ENCODE measurements at places on chromosomes 4 and X. TPM values are rescaled to one million over a fixed set of nuclear protein-coding genes. Genes with fewer than 3 reads are reported as not detected.
A peak's percentile ranks its signal among the peaks of the same experiment; 100 is the strongest.

The CFP gene
- total RNA-seq = 7.3 TPM

The TEX13D gene
- total RNA-seq = not detected

The H2BW2 gene
- not detected for total RNA-seq

The DSPP gene
- not detected for total RNA-seq

The STOX2 gene
- 19.2 TPM for total RNA-seq

The FATE1 gene
- 0.36 TPM for total RNA-seq

The APLN gene
- 1.3 TPM for total RNA-seq

The FGA gene
- total RNA-seq = not detected

The GAB3 gene
- 7.6 TPM for total RNA-seq

- no peak for DNase-seq
These were observed 145.0 kb downstream of the SPCS3 start for GRCh38 chr4:176464748-176465147.

DNA sequence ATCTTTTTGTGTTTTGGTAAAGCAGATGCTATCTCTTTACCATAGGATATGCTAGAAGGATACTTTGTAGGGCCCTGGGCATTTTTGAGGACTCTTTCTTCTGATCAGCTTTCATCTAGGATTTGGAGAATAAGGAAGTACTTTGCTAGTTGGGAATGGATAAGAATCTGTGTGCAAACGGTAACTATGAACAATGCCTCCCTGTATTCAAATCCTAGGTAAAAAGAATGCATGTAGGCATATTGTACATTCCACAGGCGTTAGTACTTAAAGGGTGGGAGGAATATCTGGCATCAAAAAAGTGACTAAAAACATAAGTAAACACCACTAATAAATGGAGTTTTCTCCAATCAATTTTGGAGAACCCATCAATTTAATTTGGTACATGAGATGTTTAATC lies 59.7 kb downstream of the SH3BGRL start:
- no peak for DNase-seq

DNA sequence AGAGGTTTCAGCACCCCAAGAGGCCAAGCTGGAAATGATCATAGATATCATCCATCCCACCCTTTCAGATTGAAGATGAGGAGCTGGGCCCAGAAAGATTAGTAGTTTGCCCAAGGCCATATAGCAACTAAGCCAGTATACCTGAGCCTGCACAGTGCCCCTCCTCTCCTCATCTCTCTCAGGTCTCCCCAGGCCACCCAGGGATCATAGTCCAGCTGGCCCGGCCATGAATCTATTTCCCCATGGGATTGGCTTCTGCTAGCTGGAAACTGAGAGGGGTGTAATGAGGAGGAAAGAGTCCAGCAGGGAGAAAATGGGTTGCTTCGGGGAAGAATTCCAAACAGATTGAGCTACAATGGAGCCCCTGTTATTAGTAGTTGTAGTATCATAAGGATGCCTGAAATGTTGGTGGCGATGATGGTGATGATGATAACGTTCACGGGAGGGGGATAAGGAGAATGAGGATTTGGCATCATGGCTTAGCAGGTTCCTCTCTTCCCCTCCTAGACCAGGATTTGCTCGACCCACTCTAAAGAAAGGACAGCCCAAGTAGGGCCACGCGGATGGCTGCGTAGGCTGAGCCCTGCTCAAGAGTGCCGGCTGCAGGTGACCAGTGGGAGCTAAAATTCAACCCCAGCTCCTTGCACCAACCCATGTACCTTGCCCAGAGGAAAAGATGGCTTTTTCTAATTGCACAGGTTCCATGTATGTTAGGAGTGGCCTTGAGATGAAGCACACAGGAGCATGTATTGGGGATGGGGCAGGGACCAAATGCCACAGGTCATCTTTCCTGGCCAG lies 117.8 kb upstream of the PJA1 start:
- DNase-seq = no peak

- DNase-seq = no peak
These were observed 56.6 kb upstream of the ALB start for GRCh38 chr4:73347497-73347896.

DNA sequence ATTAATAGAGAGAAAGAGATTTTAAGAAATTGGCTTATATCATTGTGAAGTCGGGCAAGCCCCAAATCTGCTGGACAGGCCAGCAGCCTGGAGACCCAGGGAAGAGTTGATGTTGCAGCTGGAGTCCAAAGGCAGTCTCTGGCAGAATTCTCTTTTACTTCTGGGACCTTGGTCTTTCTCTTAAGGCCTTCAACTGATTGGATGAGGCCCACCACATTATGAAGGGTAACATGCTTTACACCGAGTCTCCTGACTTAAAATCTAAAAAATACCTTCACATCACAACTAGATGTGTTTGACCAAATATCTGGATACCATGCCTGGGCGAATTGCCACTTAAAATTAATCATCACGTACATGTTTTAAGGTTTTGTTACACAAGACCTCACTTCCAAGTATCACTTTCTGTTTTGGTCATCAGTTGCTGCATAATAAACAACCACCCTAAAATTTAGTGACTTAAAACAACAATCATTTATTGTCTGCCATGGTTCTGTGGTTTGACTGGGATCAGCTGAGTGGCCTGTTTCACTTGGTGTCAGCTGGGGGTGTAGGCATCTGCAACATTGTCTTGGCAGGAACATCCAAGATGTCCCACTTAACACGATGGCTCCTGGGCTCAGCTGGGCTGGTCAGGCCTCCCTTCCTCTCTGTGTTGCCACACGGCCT lies 3.4 kb downstream of the CD38 start:
- DNase-seq = no peak

DNA sequence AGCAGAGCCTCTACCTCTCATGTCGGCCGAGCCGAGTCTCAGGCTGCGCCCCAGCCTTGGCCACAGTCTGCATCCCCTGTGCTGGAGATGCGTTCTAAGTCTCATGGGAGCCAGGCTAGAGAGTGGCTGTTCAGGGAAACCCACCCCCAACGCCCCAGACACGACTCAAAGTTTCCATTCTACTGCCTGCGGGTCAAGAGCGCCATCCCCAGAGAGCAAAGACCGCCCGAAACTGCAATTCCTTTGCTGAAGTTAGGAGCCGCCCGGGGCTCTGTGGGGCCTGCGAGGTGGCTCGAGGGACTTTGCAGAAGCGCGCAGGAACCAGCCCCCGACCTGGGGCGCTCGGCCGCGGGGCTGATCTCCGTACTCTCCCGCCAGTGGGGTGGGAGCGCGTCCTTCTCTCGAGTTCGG lies 10.0 kb upstream of the ELF4 start:
- DNase-seq = no peak

GRCh38 chrX:155896512-155896911 lies 15.4 kb downstream of the VAMP7 start:
- no peak for DNase-seq

DNA sequence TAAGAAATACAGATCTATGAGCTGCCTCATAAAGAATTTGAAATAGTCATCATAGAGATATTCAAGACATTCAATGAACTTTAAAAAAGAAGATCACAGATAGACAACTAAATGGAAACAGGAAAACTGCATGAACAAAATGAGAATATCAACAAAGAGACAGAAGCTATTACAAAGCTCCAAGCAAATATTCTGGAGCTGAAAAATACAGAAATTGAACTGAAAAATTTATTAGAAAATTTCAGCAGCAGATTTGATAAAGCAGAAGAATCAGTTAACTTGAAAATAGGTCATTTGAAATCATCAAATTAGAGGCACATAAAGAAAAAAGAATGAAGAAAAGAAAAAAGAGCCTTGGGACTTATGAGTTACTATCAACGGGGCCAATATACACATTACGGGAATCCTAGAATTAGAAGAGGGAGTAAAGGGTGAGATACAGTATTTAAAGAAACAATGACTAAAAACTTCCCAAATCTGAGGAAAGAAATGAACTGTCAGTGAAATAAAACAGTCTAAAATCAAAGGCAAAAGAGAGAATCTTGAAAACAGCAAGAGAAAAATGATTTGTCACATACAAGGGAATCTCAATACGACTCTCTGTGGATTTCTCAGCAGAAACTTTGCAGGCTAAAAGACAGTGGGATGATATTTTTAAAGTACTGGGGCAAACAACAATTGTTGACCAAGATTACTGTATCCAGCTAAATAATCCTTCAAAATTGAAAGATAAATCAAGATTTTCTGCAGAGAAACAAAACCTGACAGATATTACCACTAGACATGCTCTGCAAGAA lies 641.6 kb downstream of the ANKRD50 start:
- DNase-seq = no peak

DNA sequence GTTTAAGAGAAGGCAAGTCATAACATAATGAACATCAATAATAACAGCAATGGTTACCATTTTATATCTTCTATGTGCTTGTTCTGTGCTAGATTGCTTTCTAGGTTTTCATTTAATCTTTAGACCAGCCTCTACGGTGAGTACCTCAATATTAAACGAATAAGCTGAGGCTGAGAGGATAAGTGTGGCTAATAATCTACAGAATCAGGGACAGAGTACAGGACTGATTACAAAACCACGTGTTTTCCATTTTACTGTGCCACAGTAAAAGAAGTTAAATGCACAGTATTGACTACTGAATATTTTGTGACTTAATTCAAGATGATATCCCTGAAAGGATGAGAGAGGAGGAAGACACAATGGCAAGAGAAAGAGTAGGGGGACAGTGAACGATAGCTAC lies 56.3 kb downstream of the HUWE1 start:
- DNase-seq = no peak

GRCh38 chr4:153573221-153573620 lies 107.1 kb downstream of the TMEM131L start:
- DNase-seq = no peak

DNA sequence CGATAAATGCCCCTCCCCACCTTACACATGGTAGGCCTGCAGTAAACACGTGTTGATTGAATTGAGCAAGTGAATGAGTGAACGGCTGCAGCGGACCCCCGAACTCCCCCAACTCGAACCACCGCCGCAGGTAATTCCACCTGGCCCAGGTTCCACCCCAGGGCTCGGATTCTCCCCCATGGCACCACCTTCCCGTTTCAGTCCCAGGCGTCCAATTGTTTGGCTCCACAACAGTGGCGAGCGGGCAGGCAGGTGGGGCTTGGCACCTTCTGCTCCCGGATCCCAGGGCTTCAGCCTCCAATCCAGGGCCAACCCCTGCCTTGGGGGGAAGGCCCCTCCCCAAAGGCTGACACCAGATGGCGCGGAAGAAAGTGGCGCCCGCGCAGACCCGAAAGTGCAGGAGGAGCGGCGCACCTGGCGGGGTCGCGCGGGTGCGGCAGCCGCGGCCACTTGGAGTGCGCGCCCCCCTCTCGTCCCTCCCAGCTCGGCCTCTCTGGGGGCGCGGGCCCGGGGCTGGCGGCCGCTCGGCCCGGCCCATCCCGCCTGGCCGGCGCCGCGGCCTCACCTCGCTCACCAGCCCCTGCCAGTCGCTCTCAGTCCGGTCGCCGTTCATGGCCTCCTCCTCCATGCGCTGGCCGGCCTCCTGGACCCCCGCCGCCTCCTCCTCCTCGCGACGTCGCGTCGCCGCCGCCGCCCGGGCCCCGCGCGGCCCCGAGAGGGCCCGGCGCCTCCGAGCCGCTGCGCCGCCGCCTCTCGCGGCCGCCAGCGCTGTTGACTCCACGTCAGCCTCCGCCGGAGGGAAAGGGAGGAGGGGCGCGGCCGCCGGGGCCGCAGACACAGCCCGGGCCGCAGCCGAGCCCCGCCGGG lies at the start of gene CCDC149:
TSS of gene CCDC149 (minus strand) at position 791 of the 867 bp plus-strand sequence. CDS start at position 613, 178 bp downstream.
- peak; percentile 70 for DNase-seq

- no peak for DNase-seq
These were observed 162.7 kb upstream of the SLC7A11 start for GRCh38 chr4:138404801-138405200.

DNA sequence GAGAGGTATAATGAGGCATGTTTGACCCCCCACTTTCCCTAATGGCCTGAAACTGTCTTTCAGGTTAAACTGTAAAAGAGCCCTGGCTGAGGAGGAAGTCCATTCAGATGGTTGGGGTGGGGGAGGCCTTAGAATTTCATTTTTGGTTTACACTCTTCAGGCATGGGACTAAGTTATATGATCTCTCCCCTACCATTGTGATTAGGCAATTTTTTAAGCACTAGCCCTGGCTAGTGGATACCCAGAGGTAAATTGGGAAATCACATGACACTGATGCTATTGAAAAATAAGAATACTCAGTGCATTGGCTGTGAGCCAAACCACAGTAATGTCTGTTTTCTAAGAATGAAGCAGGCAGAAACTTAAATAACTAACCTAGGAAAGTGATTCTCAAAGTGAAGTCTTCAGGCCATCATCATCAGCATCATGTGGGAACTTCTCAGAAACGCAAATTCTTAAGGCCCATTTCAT lies 149.7 kb downstream of the RRAGB start:
- no peak for DNase-seq

DNA sequence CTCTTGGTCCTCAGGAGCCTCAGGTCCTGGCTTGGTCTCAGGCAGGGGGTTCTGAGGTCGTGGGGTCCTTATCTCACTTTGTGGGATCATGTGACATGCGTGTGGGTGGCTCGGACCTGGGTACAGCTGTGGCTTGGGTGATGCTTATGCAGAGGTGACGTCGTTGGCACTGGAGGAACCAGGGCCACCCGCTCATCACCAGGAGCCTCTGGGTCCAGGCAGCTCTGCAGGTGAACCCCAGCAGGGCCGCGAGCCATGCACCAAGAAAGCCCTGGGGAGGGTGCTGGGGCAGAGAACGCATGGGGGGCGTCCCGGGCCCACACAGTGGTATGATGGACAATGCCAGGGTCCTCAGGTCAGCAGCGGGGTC lies 8.7 kb downstream of the ATP5ME start:
- no peak for DNase-seq

- no peak for DNase-seq
These were observed 10.1 kb downstream of the BRWD3 start for GRCh38 chrX:80799584-80799983.

GRCh38 chr4:82739287-82740190 lies 59.1 kb downstream of the SCD5 start:
- DNase-seq = peak; percentile 72

GRCh38 chr4:39051492-39051891 lies 10.5 kb upstream of the KLHL5 start:
- DNase-seq = no peak

DNA sequence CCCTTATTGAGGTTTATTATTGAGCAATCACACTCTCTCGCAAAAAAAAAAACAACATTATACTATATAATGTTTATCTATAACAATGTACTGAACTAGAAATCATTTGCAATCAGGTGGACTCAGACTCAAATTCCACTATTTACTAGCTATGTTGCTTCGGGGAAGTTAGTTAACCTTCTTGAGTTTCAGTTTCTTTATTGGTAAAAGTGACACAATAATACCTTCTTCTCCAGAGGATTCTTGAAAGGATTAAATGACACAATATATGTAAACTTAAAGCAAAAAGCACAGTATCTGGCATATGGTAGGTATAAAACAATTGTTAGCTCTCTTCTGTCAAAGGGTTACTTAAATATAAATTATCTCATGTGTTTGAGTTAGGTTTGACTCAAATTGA lies 31.5 kb upstream of the HDAC8 start:
- no peak for DNase-seq

GRCh38 chrX:154019633-154020528 lies at the start of gene IRAK1:
Gene IRAK1, minus strand, starts transcription at chrX:154019902. Its CDS starts 90 bp downstream, at chrX:154019812.
- no peak for DNase-seq

Data from sciatic nerve (tissue), 2 donors.